AG09319 (cell line): ENCODE measurements at places on chromosomes 16 and 17.

DNA sequence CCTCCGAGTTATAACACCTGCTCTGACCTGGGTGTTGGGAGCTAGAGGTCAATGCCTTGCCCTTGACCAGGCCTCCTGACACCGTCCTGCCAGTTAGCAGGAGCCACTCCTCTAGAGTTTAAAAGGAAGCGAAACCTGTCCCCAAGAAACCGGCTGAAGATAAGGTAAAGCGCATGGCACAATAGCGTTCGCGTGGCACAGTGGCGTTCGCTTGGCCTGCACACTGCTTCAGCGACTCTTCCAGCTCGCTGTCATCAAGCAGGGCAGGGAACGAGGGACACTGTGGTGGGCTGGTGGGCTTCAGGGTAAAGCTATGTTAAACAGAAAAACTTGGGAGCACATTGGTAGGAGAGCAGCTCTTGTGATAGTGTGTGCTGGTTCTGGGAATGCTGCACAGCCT lies 28.2 kb upstream of the ETV4 start:
- DNase-seq: no peak

- DNase-seq: no peak
Measured at GRCh38 chr16:58138852-58139251, 9.7 kb upstream of the CFAP20 start.

DNA sequence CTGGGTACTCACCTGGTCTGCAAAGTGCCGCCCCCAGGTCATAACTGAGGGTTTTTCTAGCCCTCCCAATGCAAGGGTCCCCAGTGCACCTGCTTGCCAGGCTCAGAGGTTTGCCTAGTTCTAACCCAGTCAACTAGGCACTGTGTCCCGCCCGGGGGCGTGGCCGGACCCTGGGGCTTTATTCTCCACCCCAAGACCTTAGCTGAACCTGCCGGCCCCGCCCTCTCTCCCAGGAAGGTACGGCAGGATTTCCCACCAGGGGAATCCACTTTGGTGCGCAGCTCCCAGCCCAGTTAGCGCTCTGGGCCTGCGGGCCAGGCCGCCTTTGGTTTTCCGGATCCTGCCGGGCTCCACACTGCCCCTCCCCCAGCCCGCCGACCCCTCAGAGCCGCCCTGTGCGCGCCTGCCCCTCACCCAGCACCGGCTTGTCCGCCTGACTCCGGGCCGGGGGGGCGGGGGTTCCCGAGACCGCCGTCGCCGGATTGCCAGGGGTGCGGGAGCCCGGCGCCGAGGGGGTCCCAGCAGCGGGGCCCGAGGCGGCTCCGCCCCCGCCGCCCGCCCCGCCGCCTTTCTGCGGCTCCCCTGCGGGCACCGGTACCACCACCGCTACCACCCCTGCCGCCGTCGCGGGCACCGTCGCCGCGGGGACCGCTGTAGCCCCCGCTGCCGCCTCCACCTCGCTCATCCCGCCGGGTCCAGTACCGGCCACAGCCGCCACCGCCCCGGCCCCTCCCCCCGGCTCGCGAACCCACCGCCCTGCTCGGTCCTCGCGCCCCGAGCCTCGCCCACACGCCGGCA lies 424 bp downstream of the YBX2 start:
- no peak for DNase-seq

DNA sequence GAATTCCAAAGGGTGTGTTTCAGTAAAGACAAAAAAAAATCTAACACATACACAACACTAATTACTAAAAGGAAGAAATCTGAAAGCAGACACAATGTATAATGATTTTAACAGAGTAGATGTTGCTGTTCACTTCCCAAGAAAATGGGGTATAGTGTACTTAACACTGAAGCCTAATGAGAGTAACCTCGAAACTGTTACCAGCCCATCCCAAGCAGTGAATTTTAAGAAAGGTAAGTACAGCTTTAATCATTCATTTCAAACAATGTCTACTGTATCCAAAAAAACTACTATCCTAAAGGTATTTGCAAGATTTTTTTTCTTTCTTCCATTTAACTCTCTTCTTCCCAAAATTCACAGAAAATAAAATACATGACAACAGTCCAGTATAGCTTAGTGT lies 8.3 kb downstream of the GRB2 start:
- no peak for DNase-seq

GRCh38 chr17:72592242-72592966 lies 471.6 kb downstream of the SOX9 start:
- peak; percentile 67 for DNase-seq

GRCh38 chr17:5705081-5705875 lies 121.0 kb upstream of the NLRP1 start:
- no peak for DNase-seq

DNA sequence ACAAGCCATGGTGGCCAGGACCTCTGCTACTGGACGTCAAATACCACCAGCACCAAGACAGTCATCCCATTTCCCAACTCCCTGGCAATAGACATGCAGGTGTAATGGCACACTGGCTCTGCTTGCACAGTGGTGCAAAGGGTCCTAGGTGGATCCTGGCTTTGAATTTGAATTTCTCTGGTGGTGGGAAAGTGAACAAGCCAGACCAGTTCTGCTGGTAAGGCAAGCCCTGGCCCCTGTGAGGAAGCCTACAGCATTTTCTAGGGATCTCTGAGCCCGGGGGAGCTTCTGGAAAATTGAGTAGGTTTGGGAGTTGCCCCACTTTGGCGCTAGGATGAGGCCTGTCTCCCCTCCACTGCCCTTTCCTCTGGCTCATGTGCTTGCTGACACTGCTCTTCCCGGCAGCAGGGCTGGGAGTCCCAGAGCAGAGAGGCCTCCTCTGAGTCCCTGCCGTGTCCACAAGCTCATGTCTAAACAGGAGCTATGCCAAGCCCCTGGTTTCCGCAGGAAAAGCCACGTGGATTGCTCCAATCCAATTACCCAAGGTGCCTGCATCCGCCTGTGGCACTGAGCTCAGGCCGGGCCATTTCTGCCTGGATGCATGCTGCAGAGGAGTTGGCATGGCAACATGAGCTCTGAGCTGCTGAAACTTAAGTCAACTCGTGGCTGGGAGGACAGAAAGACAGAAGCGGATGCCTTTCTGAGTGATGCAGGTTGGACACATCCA lies 67.0 kb downstream of the PRMT7 start:
- DNase-seq: no peak

GRCh38 chr16:78817200-78817739 lies 717.8 kb downstream of the WWOX start:
- no peak for DNase-seq
